ENCODE measurements at places on chromosomes 6 and 20. TPM values are rescaled to one million over a fixed set of nuclear protein-coding genes. Genes with fewer than 3 reads are reported as not detected.

DNA sequence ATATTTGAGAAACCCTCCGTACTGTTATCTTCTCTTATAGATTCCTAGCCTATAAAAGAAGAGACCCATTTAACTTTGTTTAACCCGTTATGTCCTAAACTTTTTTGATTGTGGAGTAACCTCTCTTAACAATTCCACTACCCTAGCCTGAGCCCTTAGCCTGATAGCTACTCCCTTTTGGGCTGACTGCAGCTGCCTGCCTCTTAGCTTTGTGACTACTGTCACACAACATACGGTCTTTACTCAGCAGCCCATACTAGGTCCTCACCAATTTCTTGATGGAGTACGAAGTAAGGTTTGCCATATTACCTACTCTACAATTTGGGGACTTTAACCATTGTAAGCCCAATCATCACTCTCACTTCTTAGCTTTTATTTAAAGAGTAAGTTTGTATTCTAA, 72.7 kb downstream of the QRSL1 start:
- DNase-seq = no peak

DNA sequence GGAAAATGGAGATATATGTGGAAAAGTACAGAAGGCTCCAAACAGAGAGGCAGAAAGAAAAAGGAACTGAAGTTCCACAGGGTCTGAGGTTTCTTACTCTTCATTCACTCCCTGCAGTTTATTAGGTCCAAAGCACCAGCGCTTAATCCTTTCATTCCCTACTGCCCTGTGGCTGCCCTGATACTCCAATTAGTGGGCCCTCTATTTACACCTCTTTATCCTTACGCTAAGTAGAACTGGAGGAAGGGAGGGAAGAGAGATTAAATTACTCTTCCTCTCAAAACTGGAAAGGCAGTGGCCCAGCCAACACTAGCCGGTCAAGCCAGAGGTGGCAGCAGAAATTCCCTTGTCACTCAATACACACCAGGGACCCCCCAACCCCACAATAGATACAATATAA, 20.4 kb downstream of the TRERF1 start:
- DNase-seq = no peak

DNA sequence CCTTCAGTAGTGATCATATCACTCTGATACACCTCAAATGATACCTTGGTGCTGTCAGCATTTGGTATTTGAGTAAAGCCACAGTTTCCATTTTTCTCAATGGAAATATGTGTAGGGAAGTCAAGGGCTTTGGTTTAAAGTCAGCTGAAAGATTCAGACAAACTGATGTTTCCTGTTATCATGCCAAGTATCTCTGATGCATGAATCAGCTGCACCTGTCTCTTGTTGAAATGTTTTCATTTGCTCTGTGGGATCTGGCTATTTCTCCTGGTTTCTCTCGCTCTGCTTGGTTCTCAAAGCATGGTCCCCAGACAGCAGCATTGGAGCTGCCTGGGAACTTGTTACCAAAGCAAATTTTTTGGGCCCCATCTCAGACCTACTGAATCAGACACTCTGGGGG, 23.5 kb downstream of the ZFP64 start:
- DNase-seq = no peak

GRCh38 chr20:9241721-9242427, 173.0 kb downstream of the PLCB4 start:
- DNase-seq = no peak

GRCh38 chr20:50464026-50464724, 46.0 kb upstream of the PTPN1 start:
- peak; percentile 50 for DNase-seq

GRCh38 chr6:13044390-13044789, 283.9 kb downstream of the TBC1D7 start:
- DNase-seq = peak; percentile 8

DNA sequence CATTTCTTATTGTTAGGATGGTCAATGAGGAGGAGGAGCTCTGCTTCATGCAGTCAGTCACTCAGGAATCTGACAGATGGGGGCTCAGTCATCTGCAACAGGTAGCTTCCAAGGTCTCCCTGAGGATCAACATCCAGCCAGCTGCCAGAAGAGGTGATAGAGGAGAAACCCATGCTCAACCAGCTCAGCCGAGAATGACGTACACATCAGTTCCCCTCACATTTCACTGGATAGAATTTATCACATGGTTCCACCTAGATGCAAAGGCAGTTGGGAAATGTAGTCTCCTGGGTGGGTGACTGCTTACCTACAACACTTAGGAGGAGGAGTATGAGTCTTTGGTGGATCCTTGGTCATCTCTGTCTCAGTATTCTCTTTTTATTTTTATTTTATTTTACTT, 144.5 kb downstream of the CEBPB start:
- peak; percentile 15 for DNase-seq

DNA sequence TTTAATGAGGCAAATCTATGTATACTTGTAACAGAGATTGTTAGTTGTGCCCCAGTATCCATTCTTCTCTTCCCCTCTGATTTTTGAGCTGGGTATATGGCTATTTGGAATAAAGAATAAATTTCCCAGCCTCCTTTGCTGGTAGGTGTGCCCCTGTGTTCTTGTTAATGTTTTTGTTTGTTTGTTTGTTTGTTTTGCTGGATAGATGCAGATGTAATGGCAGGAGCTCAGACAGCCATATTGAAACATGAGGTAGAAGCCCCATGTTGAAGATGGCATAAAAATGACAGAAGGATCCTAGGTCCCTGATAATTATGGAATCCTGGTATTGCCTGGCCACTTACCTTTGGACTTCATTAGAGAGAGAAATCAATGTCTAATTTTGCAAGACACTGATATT, 19.9 kb upstream of the FKBP5 start:
- DNase-seq = no peak

DNA sequence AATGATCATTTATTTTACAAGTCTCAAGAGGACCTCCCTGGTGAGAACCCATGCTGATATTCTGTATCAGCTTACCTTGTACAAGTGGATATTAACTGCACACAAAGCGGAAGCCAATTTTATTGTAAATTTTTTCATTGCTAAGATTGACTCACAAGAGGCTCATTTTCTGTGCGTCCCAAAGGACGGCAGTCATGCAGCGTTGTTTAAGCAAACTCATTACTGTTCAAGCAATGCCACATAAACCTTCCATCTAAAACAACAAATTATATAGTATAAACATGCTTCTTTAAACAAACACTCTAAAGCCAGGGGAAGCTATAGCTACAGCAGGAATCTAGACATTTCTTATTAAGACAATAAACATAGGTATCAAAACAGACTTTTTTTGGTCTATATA, 575.3 kb downstream of the FRK start:
- no peak for DNase-seq

DNA sequence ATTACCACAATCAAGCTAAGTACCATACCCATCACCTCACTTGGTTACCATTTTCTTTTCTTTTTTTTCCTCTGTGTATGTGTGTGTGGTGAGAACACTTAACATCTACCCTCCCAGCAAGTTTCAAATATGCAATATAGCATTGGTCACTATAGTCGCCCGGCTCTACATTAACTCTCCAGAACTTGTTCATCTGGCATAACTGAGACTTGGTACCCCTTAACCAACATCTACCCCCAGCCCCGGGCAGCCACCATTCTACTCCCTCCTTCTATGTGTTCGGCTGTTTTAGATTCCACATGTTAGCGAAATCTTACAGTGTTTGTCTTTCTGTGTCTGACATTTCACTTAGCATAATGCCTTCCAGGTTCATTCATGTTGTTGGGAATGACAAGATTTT, 89.0 kb upstream of the TOP1 start:
- no peak for DNase-seq

DNA sequence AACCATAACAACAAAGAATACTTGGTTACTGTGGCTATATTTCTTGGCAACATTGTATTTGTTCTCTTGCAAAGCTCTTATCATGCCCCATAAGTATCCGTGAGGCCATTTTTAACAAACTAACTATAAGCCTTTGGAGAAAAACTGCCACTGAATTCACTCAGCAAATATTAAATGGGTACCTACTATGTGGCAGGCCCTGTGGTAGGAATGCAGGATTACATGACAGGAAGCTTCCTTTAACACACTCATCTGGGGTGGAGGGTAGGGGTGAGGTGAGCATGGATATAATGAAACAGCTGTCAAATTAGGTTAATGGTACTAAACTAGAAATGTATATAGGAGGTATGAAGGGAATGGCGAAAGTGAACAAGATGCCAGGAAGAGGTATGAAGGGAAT, 504.8 kb downstream of the MEI4 start:
- DNase-seq = no peak

Gene ERVFRD-1
- not detected for polyA plus RNA-seq

Gene FAM83D
- 38.2 TPM for polyA plus RNA-seq

Gene LY86
- not detected for polyA plus RNA-seq

Gene ZSCAN31
- 11.0 TPM for polyA plus RNA-seq
